H9 (cell line): ENCODE measurements at places on chromosomes 7 and 10.

DNA sequence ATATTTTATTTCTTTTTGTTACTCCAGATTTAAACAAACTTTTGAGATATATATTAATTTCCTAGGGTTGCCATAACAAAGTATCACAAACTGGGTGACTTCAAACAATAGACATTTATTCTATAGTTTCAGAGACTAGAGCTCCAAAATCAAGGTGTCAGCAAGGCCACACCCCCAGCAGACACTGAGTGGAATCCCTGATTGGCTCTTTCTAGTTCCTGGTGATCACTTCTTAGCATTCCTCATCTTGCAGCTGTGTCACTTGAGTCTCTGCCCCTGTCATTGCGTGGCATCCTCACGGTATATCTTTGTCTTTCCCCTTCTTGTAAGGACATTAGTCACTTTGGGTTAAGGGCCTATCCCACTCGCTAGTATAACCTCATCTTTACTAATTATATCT is 7.6 kb upstream of the SLC26A3 start:
- DNase-seq = no peak

DNA sequence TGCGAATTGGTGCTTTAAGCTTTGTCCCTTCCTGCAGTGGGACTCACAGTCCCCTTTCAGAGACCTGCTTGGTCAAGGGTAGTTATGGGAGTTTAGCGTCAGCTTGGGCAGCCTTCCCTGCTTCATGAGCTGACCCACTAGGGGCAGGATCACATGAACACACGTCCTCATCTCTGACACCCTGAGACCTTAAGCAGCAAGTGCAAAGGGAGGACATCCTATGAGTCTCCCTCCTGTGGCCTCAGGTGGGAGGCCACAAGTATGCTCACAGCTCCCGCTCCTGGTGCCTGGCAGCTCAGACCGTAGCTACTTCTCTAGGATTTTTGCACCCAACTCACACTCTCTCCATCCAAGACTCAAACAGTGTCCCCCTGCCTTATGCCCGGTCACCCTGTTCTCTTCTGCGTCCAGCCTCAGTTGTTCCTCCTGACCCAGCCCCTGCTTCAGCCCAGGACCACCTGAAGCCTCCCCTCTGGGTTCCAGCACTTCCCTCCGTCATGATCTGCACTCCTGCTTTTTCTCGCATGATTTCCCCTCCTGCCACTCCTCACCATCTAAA is 136.6 kb upstream of the FAM20C start:
- no peak for DNase-seq

DNA sequence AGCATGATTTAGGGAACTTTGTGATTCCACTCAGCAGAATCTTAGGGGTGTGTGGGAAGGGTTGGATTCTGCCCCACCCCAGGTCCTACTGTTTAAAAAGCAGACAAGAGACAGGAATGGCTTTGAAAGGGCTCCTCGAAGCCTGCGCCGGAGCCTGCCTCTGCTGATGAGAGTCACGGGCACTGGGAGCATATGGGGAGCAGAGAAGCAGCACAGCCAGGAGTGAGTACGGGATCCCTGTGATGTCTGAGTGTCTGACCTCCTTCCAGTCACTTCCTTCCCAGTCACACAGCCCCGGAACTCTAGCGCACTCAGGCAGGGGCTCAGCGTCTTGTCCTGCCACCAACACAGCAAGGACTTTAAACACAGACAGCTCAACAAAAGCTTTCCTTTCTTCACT is 514.9 kb upstream of the DPP6 start:
- DNase-seq = no peak

GRCh38 chr10:70722820-70723424 is 50.6 kb downstream of the ADAMTS14 start:
- no peak for DNase-seq
